Osteocyte (in vitro differentiated cells): ENCODE measurements at places on chromosomes 6 and 20. TPM values are rescaled to one million over a fixed set of nuclear protein-coding genes. Genes with fewer than 3 reads are reported as not detected.

- no peak for DNase-seq
Observed at GRCh38 chr6:29806387-29806786, 21.2 kb upstream of the HLA-G start.

DNA sequence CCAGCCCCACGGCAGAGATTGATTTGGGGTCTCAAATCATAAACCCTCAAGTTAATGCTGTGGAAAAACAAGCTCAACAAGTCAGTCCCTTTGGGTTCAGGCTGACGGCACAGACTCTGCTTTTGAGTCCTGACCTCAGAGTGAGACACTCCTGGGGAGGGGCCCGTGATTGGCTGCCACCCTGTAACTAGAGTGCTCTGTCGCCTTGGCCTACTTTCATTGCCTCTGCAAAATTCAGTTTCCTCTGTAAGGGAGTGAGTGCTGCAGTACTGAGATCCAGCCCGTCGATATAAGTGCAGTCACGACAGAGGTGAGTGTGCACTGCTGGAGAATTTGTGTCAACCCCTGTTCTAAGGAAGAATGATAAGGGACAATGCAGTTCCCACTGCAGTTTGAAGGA is 105.6 kb downstream of the ANKS1A start:
- DNase-seq: no peak

The UNC5CL gene
- 0.51 and 0.76 TPM in 2 replicates for total RNA-seq

- DNase-seq: no peak
Observed at GRCh38 chr6:122207794-122208193, 191.7 kb upstream of the HSF2 start.

The EFCAB8 gene
- total RNA-seq: 0.64 and 0.97 TPM in 2 replicates

GRCh38 chr6:74749211-74750147 is 456.4 kb downstream of the COL12A1 start:
- no peak for DNase-seq

The ADGRG6 gene
- total RNA-seq: 0.51 and 0.97 TPM in 2 replicates

DNA sequence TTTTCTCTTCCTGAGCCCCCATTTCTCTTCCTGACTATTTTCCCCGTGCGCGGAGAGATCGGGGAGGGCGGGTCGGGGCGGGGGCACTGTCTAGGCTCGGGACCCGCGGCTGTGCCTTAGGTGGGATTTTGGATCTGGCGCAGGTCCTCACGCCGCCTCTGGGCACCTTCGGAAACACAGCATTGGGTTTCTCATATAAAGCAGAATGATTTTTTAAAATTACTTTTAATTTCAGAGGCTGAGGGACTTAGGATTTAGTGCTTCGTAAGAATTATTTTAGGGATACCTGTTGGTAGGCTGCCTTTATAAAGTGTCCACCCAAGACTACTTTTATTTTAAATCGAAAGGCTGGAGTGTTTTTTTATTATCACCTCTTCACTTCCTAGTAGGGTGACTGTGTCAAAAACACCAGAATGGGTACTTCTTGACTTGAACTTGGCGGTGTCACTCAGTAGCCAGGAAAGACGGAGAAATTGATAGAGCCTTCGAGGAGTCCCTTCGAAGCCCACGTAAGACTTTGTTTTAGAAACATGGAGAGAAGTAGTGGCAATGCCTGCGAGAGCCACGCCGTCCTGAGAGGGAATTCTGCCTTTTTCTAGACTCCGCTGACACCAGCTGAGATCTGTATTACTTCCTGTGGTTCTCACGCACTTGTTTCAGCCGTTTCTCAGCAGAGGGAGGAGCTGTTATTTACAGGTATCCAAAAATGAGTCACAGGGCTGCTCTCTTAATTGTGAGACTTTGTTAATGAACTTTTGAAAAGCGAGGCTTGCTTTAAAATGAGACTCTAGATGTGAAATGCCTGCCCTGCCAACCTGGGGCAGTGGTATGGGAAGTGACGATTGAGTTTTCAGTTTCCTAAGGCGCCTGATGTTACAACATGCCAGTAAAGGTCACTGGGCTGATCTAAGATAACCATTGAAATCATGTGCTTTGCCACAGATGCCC is 667 bp downstream of the STX11 start:
- no peak for DNase-seq

- peak; percentile 64 for DNase-seq
Observed at GRCh38 chr6:2857185-2857579, 15.5 kb upstream of the SERPINB1 start.

- no peak for DNase-seq
Observed at GRCh38 chr6:117557951-117558350, 44.4 kb downstream of the GOPC start.

GRCh38 chr6:135830452-135830881 is 21.0 kb upstream of the PDE7B start:
- no peak for DNase-seq

DNA sequence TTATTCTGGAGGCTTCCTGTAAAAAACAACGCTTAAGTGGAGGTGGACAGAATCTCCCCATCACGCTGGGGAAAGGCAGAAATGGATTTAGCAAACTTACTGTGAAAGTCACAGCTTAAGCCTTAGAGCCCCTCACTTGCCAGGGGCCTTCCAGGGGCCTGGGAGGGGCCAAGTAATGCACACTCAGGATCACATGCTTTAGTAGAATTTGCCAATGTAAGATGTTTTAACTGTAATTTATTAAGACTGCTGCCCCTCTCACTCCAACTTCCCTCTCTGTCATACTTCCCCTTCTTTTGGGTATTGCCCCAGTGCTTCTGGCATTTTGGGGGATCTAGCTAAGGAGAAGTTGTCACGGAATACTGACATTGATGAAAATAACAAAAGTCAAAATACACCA is 12.6 kb upstream of the ADA start:
- no peak for DNase-seq

The EPM2A gene
- 13.6 and 17.6 TPM in 2 replicates for total RNA-seq

- no peak for DNase-seq
Observed at GRCh38 chr20:53488775-53489272, 104.8 kb downstream of the ZNF217 start.

GRCh38 chr20:60411813-60412212 is 453.6 kb downstream of the CDH26 start:
- peak; percentile 25 for DNase-seq

GRCh38 chr20:25460566-25461280 is 53.2 kb downstream of the GINS1 start:
- no peak for DNase-seq

DNA sequence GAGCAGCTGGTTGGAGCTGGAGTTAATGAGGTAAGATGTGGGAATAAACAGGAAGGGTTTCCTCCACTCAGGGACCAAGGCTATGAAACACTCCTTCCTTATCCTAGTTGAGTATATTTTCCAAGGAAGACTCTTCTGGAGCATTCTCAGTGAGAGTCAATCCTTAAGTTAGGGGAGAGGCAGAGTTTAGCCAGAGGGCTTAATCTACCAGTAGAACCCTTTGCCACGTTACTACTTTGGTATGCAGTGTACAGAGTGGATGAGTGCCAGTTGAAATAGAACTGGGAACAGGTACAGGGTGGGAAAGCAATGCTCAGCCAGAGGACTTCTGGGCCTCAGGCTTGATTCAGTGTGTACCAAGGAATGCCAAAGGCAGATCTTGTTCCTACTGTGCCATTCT is 114.3 kb downstream of the UBE3D start:
- no peak for DNase-seq

DNA sequence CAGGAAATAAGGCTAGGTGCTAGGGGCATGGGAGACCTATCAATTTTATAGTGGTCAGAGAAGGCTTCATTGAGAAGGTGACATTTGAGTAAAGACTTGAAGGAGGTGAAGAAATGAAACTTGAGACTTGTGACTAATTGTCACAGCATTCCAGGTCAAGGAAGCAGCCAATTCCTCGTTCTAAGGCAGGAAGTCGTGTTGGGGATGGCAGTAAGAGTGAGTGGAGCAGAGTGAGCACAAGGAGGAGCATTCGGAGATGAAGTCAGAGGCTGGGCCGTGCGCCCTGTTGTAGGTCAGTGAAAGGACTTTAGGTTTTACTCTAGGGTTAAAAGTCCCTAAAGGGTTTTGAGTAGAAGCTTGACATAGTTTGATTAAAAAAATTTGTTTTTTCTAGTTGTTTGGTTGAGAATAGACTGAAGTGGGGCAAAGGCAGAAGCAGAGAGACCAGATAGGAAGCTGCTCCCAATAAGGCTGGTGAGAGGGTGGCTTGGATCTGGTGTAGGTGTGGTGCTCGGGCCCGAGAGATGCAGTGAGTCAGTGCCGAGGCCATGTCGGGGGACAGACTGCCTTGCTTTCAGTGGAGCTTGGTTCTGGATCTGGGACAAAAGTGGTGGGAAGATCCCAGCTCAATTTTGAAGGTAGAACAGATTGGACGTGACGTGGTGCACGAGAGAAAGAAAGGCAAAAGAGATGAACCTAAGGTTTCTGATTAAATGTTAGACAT is 2.6 kb upstream of the RSPH3 start:
- no peak for DNase-seq

The EYS gene
- not detected in 2 replicates for total RNA-seq

GRCh38 chr6:42229506-42230119 is 12.0 kb upstream of the MRPS10 start:
- DNase-seq: no peak

DNA sequence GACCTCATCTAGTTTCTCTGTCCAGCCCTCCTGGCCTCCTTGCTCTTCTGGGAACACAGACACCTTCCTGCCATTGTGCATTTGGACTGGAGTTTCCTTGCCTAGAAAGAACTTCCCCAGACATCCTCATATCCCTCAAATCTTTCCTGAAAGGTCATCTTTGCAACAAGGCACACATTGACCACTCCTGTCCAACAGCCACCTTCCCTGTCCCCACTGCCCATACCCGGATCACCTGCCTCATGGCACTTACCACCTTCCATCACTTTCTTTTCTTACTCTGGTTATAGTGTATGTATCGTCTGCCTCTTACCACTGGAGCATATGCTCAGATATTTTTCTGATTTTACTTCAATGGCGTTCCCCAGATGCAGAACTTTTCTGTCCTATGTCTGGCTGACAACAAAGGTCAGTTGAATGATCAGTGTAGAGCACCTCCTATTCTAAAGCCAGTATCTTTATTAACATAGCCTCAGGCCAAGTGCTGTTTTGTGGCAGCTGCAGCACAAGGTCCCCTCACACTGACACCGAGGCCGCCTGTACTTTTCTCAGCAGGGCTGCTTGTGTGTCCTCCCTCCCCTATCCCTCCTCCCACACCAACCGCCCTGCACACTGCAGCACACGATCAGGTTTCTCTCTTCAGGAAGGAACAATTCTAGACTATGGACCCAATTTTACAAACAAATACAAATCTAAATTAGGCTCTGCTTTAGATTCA is 4.1 kb downstream of the HLA-C start:
- no peak for DNase-seq

The HTR1E gene
- total RNA-seq: not detected in 2 replicates
